ENCODE measurements at places on chromosomes 11 and 22. TPM values are rescaled to one million over a fixed set of nuclear protein-coding genes. Genes with fewer than 3 reads are reported as not detected.

RFPL2 gene
- total RNA-seq = 10.3 TPM

KMT5B gene
- 51.9 TPM for total RNA-seq

CAT gene
- 40.0 TPM for total RNA-seq

FGF19 gene
- not detected for total RNA-seq

PRRG4 gene
- total RNA-seq = 0.59 TPM

TSPO gene
- 51.7 TPM for total RNA-seq

FREY1 gene
- total RNA-seq = not detected

RASGRP2 gene
- 30.3 TPM for total RNA-seq
